ENCODE measurements at places on chromosomes 11 and 22.

DNA sequence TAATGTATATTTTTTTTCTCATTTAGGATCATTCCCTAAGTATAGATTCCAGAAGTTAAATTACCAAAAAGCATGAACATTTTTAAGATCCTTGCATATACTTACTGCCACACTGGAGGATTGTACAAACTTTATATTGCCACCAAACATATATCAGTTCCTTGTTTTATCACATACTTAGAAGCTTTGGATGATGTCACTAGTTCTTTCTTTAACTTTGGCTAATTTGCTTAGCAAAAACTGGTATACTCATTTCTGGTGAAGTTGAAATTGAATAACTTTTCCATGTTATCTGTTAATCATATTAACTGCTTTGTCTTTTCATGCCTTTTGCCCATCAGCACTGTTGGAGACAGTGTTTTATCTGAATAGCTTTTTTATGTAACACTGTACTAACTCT, 31.6 kb upstream of the PRDM10 start:
- DNase-seq, result no peak

GRCh38 chr22:19988965-19989724, 27.5 kb downstream of the ARVCF start:
- no peak for DNase-seq

DNA sequence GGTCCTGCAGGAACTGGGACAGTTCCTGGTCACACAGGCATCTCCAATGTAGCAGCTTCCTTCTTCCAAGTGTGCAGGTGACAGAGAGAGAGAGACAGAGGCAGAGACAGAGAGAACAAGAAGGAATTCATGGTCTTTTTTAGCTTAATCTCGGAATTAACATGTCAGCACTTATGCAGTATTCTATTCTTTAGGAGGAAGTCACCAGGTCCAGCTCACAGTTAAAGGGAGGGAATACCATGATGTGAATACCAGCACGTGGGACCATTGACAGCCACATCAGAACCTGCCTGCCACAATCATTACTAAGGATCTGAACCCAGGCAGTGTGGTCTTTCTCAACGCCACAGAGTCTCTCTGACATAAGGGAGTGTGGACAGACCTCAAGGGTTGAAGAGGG, 341.6 kb downstream of the MN1 start:
- no peak for DNase-seq

DNA sequence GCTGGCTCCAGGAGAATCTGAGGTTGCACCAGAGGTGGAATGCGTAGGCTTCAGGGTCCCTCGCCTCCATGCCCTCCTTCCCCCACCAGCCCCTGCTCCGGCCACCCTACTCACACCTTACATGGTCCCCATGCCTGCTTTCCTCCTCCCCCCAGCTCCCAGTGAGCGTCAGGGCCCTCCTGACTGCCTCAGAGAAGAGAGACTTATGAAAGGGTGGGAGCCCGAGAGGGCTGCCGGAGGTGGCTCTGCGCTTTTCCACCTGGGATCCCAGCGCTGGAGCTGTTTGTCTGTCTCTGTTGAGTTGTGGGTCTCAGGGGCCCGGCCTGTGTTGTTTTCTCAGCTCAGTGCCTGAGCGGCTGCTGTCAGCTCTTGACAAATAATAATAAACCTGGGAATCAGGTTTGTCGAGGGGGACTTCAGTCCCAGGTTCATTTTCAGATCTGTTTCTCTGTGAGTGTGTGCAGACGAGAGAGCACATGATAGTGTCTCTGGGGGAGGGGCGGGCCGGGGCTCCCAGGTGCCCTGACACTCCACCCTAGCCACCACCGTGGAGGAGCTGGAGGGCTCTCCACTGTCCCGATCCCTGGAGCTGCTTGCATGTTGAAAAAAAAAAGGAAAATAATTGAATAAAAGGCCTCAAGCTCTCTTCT, 153.7 kb downstream of the FEZ1 start:
- no peak for DNase-seq

DNA sequence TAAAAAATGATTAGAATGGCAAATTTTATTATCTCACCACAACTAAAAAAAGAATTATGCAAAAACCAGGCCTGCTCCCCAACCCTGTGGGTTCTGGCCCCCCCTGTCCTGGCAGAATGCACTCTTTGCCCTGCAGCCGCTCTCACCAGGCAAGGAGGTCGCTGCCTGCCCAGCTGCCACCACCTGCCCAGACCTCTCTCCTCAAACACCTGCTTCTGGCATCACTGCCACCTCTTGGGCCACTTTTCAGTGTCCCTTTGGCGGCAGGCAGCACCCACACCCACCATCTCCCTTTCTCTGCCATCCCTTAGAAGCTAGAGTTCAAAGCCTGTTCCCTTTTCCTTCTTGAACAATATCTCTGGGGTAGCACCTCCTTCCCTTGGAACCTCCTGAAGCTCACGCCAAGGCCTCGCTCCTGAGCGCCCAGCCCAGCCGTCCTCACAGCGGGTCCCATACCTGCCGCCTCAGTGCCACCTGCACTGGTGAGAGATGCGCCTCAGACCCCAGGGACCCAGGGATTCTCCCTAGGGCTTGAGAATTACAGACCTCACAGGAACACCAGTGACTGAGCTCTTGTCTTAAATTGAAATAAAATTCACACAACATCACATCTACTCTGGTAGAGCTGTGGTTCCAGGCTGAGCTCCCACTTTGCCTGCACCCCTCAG, 44.6 kb downstream of the SGSM3 start:
- no peak for DNase-seq

- DNase-seq, result no peak
These were observed 9.4 kb downstream of the HORMAD2 start for GRCh38 chr22:30089655-30089974.

DNA sequence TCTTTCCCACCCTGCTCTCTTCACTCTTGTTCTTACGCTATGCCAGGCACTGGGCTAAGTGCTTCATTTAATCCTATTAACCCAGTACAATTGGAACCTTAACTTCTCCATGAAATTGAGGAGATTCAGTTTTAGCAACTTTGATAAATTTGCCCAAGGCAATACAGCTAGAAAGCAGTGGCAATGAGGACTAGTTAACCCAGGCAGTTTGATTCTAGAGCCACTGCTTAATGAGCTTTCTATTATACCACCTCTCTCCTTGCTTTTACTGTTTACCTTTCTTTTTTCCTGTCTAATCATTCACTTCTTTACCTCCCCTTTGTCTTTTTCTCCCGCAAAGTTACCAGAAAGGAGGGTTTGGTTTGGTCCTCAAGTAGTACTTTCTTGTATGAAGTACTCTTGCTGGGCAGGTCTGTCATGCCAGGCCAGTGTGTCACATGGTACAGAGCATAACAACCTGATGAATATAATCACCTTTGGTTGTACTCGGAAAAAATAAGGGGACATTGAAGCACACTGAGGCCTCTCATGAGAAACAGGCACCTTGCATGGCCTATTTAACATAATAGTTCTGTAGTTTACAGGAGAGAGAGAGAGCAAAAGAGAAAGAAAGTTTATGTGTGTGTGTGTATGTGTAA, 70.6 kb downstream of the PDHX start:
- no peak for DNase-seq

DNA sequence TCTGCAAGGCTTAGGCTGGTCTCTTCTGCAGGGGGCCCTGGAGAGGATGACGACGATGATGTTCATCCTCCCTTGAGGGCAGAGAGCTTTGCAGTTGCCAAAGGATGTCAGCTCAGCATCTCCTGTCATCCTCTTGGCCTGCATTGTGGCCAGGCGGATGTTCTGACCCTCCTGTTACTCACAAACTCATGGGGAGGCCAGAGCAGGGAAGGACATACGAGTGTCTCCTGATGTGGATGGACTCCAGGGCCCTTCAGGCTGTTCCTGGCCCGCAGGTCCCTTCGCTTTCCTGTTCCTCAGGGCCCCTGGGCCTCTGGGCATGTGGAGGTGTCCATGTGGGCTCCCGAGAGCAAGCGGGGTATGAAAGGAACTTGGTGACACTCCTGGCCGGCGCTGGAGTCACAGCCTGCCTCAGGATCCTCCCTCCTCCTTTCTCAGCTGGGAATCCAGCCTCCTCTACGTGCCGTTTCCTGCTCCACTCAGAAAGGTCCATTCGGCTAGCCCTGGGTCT, 8.5 kb downstream of the ADORA2A start:
- DNase-seq, result no peak

GRCh38 chr11:69904161-69904973, 85.2 kb upstream of the FGF3 start:
- DNase-seq, result no peak

DNA sequence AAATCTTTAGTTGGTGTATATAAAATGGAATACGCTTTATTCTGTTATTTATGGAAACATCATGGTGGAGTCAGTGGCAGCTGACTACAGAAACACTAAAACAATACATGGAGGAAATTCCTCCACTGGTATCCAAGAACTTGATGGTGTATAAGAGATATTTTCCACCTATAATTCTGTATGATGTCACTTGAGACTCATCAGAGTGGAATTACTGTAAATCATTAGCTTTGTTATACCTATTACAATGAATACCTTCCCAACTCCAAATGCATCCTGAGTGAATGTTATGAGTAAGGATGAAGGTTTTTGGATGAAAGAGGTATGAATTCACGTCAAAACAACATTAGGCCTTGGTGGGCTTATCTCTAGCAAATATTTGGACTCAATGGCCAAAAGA, 258.5 kb upstream of the SORL1-AS1 start:
- DNase-seq, result no peak

DNA sequence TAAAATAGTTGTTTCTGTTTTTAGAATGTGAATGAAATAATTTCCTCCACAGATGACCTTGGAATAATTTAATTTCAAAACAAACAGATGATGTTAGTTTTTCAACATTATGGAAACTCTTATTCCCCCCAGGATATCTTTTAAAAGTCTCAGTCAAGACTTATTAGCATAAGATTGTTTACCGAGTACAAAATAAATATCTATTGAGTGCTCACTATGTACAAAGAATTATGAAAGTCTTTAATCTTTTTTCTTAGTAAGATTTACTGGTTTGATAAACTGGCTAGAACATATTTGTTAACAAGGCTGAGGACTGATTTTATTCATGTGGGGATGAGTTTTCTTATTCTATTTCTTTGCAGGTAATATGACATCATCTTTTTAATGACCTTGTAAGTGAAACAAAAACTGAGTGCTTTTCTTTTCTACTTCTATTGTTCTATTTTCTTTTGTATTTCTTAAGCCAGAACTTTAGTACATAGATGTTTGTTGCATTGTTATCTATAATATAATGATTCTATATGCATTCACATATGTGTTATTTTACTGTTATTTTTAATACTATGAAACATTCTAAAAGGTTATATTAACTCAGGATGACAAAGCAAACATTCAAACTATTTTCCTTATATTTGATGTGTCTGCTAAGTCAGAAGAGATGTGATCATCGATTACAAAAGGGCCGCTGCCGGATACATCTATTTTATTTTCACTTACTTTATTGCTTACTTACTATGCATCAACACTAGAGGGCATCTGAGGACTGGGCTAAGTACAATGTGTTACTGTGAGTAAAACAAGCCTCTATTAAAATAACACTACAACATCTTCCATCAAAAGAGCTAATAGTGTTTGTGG, 111.0 kb upstream of the ARHGAP42 start:
- peak; percentile 34 for DNase-seq

DNA sequence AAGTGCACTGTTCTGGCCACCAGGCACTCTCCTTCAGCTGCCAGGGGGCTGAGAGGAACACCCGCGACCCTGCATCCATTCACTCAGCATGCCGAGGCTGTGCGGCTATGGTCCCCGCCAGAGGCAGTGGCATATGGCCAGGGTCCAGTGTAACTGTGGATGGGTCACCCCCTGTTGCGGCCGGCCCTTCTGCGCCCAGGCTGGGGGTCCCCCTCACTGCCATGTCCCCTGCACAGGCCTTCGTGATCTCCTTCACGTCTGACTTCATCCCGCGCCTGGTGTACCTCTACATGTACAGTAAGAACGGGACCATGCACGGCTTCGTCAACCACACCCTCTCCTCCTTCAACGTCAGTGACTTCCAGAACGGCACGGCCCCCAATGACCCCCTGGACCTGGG, 20.8 kb upstream of the FADD start:
- DNase-seq, result no peak

DNA sequence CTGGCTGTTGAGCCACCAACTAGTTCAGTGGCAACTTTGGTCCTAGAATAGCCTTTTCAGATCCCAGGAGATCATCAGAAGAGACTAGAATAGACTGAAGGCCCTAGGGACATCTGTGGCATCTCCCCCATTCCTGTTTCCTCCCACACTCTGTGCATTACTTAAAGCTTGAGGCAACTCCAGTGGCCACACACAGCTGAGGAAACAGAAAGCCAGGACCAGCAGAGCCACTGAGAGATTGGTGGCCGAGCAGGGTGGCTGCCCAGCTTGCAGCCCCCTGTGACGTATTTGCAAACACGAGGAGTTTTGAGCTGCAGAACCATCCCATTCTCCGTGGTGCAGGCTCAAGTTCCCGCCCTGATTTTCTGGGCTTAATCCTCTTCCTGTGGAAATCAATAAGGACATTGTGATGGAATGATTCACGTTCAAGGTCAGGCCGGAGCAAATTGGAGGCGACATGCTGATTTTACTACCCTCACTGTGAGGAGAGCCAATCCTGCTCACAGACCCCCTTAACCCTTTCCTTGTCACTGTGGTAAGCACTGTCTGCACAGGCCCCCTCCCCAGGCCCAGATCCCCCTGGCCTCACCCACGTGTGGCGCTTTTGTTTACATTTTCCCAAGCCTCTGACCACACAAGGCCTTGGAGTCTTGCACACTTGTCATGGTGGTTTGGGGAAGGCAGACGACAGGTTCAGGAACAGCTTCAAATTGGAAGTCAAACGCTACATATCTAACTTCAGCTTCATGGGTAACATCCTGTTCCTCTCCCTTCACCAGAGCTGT, 69.1 kb upstream of the MYOD1 start:
- no peak for DNase-seq

- DNase-seq, result no peak
These were observed 11.8 kb upstream of the FXYD2 start for GRCh38 chr11:117836077-117836960.

GRCh38 chr11:107973641-107974040, 35.1 kb upstream of the CUL5 start:
- DNase-seq, result no peak

- no peak for DNase-seq
These were observed 104.9 kb downstream of the KCNC1 start for GRCh38 chr11:17839450-17839849.

- DNase-seq, result no peak
These were observed 16.5 kb downstream of the RHBDD3 start for GRCh38 chr22:29251265-29251664.

GRCh38 chr11:34274712-34275398, 83.0 kb downstream of the ABTB2 start:
- DNase-seq, result no peak

- no peak for DNase-seq
These were observed 12.0 kb downstream of the ETS1 start for GRCh38 chr11:128575174-128575960.

DNA sequence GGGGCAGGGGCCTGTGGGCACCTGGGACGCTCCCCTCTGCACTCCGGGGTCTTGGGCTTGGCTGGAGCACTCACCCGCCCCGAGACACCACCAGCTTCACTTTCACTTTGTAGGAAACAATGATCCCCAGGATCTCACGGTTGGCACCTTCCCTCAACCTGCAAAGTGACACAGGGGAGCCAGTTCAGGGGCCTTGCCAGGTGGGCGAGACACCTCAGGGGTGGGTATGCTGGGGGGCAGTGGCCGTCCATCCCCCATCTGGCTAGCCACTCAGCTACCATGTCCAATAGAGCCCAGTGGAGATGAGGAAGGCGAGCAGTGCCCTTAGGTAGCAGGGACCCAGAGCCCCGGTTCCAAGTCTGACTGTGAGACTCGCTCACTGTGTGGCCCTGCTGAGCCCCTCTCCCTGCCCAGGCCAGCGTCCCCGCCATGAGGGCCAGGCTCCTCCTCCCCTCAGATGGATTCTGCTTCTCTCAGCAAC, 32.3 kb downstream of the TPBGL start:
- no peak for DNase-seq

- DNase-seq, result no peak
These were observed 85.0 kb downstream of the BCR start for GRCh38 chr22:23265368-23265700.

All from T-helper 2 cell (primary cell).